ENCODE measurements at places on chromosomes 7 and 10. TPM values are rescaled to one million over a fixed set of nuclear protein-coding genes. Genes with fewer than 3 reads are reported as not detected.

DNA sequence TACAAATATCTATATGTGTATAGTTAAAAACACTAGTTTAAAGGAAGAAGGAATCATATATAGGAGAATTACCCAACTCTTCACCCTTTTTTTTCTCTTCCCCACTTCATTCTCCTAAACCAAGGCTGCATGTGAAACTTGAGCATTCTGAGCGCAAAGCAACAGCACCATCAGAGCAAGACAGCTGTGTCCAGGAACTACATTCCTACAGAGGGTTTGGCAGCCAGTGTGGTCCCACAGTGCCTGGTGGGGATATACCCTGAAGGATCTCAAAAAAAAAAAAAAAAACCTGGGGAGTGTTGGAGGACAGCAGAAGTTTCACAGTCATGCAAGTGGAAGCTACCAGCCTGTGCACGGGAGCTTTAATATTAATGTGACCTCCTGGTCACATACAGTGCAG, 310.4 kb downstream of the CTNNA3 start:
- no peak for DNase-seq

GRCh38 chr7:85011127-85011526, 175.7 kb downstream of the SEMA3D start:
- DNase-seq: no peak

DNA sequence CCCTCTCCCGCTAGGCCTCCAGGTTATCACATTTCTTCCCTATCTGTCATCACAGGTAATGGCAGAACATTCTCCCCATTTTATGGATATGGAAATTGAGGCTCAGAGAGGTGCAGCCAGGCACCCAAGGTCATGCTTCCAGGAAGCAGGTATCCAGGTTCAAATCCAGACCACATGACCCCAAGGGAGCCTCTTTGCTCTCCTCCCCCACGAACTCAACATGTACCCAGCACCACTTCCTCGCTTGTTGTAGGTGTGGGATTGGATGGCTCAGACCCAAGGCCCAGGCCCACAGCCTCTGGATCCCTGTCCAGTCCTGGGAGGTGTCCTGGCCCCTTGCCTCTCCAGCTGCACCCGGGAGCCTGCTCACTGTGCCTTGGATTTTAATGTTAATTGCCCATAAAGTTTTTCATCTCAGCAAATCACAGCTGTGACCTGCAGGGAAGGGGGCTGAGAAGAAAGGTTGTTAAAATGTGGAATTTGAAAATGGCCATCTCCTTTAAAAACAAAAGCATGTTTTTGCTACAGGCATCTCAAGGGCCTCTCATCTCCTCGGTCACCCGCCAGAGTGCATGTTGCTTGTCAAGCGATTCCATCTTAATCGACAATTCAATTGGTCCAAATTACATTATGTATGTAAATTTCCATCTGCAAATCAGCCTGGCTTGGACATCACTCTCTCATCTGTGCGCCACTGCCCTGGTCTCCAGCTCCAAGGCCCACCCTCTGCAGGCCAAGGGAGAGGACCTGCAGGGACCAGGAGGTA, 205.4 kb upstream of the ZMIZ1 start:
- DNase-seq: no peak

The GFRA1 gene
- 1.8 TPM for polyA plus RNA-seq

The OR13A1 gene
- not detected for polyA plus RNA-seq

The MMP21 gene
- not detected for polyA plus RNA-seq

The SPDYE16 gene
- polyA plus RNA-seq: 0.60 TPM

The C10orf67 gene
- polyA plus RNA-seq: 0.04 TPM

DNA sequence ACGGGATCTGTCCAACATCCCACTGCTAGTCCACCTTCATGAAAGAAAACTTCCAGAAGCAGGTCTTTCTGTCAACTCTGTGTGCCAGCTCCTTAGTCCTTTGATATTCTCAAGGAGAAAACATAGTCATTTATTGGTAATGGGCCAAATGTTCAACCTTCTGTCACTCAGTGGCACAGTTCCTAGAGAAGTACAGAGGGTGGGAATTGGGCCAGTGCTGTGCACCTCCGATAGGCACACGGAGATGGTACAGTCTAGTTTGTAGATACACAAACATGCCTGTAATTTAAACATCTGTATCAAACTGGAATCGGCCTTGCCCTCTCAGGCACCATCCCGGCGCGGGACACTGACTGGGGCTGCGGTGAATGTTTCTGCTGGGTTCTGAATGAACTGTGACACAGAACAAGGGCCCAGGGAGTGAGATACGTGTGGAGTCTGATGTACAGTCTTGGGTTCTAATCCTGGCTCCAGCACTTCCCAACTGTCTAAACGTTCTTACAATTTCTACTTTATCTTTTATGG, 213.9 kb upstream of the SHH start:
- no peak for DNase-seq

DNA sequence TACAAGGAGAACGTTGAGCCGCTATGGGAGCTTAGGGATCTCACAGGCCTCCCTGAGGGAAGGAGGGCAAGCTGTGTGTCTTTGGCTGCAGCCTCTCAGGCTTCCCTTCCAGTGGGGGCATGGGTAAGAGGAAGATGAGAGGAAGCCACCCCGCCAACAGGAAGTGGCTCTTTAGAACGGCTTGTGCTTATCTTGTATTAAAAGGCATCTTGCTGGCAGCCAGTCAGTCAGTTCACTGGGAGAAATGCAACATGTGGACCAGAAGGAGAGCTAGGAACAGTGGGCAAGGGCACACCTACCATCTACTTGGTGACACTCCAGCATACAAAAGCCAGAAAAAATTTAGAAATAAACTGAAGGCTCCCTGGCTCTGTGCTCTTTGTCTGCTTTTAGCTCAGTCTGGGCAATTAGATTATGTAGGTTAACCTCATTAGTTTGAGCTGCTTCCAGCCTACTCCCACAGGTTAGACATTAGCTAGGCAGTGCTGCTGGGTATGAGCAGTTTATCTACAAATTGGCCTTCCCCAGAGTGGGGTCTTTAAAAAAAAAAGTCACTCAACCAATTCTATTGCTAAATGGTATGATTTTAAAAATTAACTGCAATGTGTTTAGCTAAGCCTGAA, 595.9 kb downstream of the KCNMA1 start:
- no peak for DNase-seq

- DNase-seq: no peak
These were observed 6.7 kb upstream of the CYREN start for GRCh38 chr7:135177028-135177696.

DNA sequence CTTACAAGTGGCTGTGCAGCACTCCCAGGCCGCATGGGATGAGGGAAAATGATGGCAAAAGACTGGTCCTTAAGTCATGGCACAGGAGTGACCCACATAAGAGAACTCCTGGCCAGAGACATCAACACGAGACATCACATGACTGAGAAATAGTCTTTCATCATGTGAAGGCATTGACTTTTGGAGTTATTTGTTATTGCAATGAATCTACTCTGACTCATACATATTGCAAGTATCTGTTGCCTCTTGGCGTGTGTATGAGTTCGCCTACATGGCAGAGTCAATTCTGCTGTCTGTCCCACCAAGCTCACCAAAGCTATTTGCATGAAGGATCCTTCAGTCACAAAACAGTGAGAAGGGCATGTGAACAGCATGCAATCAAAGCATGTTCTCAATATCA, 59.7 kb upstream of the HABP2 start:
- DNase-seq: no peak

The SPAG6 gene
- polyA plus RNA-seq: not detected

- no peak for DNase-seq
These were observed 25.7 kb upstream of the GTF2IRD1 start for GRCh38 chr7:74428023-74428422.

The MAT1A gene
- not detected for polyA plus RNA-seq

The THAP5 gene
- polyA plus RNA-seq: 12.7 TPM

DNA sequence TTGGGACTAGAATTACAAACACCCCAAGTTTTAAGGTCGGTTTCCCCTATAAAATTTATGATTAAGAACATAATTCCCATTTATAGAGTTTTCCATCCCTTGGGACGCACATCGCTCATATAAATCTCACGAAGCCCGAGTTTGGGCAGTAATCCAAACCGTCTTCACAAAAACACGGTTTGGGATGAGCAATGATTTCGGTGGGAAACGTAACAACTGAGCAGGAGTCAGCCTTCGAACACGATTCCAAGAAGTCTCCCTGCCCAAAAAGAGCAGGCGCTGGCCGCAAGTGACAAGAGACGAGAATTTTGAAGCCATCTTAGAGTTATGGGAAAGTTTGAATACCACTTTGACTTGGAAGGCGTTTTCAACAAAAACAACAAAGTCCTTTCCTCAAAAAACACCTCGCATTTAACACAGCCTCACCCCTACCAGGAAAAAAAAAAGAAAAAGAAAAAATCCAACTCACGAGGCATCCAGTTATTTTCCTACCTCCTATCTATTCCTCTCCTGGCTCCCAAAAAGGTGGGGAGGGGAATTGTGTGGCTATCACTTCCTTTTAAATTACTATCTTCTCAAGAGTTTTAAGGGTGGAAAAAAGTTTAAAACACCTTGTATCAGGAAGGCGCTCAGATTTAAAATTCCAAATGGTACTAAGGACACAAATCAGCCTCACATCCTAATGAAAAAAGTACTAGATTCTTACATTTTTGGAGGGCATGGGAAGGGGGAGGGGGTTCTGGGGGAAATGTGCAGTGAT, 1.6 kb downstream of the SEPHS1 start:
- peak; percentile 77 for DNase-seq

DNA sequence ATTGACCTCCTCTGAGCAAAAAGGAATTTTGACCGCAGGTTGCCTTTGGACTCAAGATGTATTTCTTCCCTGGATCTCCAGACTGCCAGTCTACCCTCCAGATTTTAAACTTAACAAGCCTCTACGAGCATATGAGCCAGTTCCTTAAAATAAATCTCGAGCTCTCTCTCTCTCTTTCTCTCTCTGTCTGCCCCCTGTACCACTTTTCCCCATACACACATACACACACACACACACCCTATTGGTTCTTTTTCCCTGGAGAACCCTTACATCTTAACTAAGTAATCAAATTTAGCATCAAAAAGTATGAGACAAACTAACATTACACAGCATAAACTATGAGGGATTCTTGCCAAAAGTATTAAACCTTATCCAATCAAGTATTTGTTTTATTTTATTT, 11.4 kb downstream of the BCAP29 start:
- DNase-seq: no peak

GRCh38 chr10:31697271-31698180, 231.1 kb downstream of the ARHGAP12 start:
- DNase-seq: peak; percentile 93

DNA sequence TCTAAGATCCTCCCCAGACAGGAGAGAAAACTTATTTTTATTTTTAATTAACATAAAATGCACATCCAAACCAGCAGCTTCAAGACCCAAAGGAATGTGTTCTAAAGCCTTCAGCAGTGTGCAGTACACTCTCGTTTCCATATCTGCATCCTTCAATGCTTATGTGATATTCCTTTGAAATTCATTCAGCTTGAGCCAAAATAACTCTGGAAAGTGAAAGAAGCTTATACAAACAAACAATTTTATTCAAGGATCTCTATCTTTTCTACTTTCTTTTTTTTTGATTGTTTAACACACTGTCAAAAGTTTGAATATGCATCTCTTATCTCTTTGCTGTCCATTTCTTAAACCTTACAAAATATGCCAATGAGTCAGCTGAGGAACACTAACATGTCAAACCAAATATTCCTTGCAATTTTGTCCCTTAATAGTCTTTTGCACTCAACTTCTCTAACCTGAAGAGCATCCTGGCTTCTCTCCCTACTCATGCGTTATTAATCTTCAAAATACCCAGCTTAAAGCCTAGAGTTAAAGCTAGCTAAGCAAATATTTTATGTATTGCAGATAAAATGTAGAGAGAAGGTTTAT, 124.3 kb downstream of the THSD7A start:
- DNase-seq: no peak
